ENCODE measurements at places on chromosomes 4 and X.

- DNase-seq: no peak
These were observed 167.8 kb upstream of the FAM241A start for GRCh38 chr4:111977419-111977965.

- no peak for DNase-seq
These were observed 139.1 kb downstream of the COL4A6 start for GRCh38 chrX:108299101-108299591.

DNA sequence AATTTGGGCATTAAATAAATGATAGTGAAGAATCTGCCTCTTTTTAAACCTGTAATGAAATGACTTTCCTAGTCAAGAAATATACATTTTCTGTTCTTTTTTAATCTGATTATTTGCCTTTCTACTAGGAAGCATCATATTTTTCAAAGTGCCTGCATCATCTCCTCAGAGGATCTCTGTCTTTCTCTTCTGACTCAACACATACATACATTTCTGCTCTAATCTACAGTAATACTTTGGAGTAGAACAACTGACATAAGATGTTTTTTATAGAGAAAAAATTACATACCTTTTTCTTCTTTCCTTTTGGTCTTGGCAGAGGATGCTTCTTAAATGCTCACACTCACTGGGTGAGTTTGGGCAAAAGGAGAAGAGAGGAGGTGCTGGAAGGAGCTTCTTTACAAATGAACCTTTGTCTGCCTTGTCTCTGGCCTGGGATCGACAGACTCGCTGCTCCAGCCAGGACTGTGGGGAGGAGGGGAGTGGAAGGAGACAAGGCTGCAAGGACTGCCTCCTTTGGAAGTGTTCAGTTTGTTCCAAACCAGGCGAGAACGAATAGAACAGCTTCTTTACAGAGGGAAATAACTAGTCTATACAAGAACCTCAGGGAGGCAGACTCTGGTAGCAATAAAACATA lies at the start of gene SCRG1:
SCRG1 (minus strand) TSS at position 338 of the 637 bp plus-strand sequence. CDS start 7,702 bp downstream, outside the sequence.
- no peak for DNase-seq

DNA sequence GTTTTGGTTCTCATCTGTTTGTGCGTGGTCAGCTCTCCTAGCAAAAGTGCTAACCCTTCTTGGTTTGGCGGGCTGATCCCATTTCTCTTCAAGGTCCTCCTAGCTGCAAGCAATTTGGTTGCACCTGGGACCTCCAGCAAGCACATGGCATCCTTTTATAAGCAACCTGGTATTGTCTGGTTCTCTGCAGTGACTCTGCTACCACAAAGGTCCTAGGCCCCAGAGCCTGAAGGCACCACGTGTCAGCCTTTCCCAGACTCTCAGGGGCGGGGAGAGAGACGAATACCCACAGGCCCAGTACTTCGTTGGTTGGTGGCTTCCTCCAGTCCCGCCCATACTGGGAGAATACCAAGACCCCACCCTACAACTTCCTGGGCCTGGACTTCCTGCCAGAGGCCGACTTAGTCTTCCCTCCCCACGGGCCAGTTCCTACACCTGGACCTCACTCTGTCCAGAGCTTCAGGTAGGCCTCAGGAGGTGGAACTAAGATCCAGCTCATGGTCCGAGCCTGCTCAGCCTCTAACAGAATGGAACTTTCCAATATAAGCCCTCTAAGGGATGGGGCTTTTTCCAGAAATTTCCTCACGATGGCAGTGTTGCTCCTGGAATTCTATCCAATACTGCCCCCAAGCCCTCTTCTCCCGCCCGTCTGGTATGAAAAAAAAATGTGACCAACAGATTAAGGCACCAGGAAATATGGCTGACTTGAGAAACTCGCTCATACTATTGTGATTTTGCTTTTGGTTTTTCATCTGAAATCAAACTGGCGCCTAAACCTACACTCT lies 192.5 kb upstream of the STK26 start:
- DNase-seq: peak; percentile 0

All from NCI-H1436 (cell line).